ENCODE measurements at places on chromosomes 16 and 17.

DNA sequence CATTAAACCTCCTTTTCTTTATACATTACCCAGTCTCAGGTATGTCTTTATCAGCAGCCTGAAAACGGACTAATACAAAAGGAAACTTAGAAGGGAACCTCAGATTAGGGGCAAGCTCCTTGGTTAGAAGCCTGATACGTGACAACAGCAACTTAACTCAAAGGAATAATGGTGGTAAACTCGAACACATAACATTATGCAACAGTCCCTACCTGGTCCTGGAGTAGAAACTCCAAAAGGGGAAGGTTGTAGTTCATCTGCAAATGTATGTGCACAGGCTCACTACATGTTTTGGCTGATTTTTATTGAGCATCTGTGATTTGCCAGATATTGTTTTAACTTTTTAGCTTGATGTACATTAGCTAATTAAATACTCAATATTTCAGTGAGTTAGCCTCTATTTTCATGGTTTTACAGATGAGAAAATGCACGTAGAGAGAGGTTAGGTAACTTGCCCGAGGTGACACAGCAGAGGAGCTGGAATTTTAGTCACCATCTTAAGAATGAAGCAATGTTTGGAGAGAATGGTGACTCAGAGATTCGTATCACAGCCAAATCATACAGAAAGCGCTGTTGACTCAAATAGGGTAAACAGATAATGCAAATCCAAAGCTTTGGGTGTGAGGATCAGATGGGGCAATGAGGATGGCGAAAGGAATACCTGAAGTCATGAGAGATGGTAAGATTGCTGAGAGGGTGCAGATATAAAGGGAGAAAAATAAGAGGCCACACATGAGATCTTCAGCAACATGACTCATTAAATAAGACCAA lies 194.9 kb upstream of the RBFOX1 start:
- no peak for DNase-seq

DNA sequence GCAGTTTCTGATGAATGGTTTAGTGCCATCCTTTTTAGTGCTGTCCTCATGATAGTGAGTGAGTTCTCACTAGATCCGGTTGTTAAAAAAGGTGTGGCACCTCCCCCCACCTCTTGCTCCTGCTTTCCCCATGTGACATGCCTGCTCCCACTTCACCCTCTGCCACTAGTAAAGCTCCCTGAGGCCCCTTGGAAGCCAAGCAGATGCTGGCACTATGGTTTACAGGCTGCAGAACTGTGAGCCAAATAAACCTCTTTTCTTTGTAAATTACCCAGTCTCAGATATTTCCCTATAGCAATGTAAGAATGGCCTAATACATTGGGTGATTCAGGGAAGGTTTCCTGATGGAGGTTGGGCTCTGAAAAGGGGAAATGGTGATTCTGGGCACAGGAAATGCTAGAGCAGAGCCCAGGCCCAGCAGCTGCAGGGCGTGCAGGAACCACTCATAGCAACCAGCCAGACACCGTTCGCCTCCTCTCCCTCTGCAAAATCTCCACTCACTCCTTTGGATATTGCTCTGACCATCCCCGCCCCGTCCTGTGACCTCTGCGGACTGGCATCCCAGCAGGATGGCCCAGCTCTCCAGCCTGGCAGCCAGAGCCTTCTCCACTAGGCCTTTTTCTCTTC lies 2.6 kb upstream of the ADORA2B start:
- no peak for DNase-seq

GRCh38 chr16:49337814-49338350 lies 35.7 kb upstream of the C16orf78 start:
- no peak for DNase-seq

- DNase-seq, result peak; percentile 94
Measured at GRCh38 chr16:8963821-8964441, at the start of gene USP7. Gene USP7, minus strand, starts transcription at chr16:8963906. Its CDS starts 621 bp downstream, at chr16:8963285.

DNA sequence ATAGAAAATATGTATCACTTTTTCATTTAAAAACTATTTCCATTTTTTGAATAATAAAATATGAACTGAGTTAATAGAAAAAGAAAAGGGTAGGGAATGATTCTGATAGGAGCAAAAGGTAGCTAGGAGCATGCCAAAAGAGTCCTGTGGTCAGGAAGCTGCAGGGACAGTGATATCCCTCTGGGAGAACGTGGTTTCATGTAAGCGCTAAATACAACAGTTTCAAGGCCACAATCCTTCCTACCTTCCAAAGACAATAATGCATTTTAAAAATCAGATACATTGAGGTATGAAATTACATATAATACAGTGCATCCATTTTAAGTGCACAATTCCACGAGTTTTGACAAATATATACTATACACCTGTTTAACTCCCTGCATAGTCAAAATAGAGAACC lies 55.8 kb downstream of the CCDC182 start:
- no peak for DNase-seq

GRCh38 chr16:81238296-81239011 lies at the start of gene BCO1:
Gene BCO1, plus strand, starts transcription at chr16:81238689. Its CDS starts 220 bp downstream, at chr16:81238909.
- DNase-seq, result no peak

DNA sequence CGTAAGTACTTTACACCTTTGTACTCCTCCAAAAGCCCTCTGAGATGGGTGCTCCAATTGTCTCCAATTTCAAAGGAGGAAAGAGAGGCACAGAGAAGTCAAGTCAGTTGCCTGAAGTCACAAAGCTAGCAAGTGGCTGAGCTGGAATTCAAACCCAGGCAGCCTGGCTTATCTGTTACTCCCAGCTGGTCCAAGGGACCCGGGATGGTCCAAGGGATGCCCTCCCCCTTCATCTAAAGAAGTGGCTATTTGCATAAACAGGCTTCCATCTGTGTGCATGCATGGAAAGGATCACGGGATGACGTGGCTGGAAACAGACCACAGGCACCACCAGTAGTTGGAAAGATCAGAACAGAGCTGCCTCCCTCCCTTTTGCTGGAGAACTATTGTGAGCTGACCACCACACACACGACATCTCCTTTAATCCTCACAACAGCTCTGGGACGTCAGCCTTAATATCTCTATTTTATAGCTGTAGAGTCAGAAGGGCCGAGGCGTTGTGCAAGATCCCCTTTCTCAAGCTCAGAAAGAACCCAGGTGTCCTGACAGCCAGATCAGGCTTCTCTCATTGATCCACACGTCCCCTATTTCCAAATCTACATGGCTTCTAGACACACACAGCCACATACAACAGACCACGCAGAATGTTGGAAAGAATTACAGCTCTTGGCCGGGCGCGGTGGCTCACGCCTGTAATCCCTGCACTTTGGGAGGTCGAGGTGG lies 10.9 kb upstream of the COL1A1 start:
- no peak for DNase-seq

GRCh38 chr16:81292936-81293335 lies 21.8 kb upstream of the GAN start:
- no peak for DNase-seq

- no peak for DNase-seq
Measured at GRCh38 chr16:88382491-88383400, at the start of gene ZNF469. Gene ZNF469, plus strand, starts transcription at chr16:88382959. Its CDS starts 44,512 bp downstream, at chr16:88427471.

GRCh38 chr16:9151597-9151996 lies 60.2 kb downstream of the HAPSTR1 start:
- DNase-seq, result no peak

GRCh38 chr16:12405089-12405488 lies 398.6 kb downstream of the CPPED1 start:
- DNase-seq, result no peak

DNA sequence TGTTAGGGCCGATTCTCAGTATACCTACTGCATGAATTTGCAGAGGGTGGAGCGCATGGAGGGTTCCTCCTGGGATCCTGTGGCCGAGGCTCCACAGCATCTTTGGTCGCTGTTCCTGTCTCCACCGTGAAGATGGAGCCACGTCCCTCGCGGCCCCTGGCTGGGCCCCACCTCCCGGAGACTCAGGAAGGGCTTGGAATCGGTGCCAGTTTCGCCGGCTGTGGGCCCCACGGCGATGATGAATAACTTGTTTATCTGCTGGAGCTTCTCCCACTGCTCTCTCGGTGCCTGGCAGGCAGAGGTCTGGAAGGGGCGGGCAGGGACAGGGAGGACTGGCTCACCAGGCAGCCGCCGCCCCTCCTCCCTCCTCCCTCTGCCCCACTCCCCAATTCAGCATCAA lies 8.1 kb downstream of the SLC5A11 start:
- no peak for DNase-seq

GRCh38 chr17:72916991-72917390 lies 175.5 kb downstream of the SLC39A11 start:
- DNase-seq, result no peak

DNA sequence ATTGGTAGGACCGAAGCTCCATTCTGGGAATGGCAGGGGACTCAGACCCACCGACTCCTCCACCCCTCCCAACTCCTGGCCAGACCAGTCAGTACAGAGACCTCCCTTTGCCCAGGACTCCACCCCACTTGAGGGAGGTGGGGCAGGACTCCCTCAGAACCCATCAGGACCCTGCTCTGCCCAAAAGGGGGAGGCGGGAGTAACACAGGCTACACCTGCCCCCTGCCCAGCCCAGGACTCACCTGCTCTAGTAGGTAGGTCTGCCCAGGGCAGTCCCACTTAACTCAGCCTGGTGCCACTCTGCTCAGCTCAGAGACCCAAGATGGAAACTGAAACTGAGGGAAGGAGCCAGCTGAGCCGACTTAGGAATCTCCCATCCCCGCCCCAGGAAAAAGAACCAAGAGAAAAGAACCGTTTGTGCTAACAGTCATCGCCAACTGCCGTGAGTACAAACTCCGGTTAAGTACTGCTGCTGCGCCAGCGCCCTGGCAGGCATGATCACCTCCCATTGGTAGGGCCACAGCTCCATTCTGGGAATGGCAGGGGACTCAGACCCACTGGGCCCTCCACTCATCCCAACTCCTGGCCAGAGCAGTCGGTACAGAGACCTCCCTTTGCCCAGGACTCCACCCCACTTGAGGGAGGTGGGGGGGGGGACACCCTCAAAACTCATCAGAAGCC lies 503 bp downstream of the DHX58 start:
- peak; percentile 23 for DNase-seq

- peak; percentile 80 for DNase-seq
Measured at GRCh38 chr17:50200457-50201275, 765 bp downstream of the COL1A1 start.

GRCh38 chr16:90018297-90018651 lies 982 bp downstream of the DBNDD1 start:
- DNase-seq, result no peak

DNA sequence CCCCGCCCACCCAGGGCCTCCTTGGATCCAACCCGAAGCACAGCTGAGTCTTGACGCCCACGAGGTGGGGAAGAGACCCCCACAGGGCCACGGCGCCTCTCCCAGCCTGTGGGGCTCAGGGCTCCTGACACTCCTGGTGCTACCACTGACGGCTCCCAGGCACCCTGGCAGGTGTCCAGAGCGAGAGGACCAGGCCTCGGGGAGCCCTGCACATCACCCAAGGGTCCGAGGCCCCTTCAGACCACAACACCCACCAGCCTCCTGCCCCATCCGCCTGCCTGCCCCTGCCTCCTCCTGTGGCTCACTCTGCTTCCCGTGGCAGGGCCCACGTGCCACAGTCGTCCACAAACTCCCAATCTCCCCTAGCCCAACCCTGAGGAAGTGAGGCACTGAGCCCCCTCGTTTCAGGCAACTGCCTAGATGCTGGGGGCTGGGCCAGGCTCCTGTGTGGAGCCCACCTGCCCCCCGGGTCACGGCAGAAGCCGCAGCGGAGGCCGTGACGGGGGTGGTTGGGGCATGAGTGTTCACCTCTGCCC lies 28.3 kb upstream of the AATK start:
- DNase-seq, result no peak

GRCh38 chr17:4317610-4318009 lies 48.9 kb downstream of the UBE2G1 start:
- DNase-seq, result no peak

DNA sequence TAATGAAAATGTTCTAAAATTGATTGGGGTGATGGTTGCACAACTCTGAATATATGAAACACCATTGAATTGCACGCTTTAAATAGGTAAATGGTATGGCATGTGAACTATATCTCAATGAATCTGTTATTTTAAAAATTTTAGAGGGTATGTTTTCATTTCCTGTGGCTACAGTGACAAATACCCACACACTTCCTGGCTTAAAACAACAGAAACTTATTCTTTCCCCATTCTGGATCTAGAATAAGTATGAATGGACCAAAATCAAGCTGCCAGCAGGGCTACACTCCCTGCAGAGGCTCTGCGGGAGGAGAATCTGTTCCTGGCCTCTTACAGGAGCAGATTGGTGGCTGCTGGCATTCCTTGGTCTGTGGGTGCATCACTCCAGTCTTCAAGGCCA lies 11.3 kb upstream of the PECAM1 start:
- no peak for DNase-seq

DNA sequence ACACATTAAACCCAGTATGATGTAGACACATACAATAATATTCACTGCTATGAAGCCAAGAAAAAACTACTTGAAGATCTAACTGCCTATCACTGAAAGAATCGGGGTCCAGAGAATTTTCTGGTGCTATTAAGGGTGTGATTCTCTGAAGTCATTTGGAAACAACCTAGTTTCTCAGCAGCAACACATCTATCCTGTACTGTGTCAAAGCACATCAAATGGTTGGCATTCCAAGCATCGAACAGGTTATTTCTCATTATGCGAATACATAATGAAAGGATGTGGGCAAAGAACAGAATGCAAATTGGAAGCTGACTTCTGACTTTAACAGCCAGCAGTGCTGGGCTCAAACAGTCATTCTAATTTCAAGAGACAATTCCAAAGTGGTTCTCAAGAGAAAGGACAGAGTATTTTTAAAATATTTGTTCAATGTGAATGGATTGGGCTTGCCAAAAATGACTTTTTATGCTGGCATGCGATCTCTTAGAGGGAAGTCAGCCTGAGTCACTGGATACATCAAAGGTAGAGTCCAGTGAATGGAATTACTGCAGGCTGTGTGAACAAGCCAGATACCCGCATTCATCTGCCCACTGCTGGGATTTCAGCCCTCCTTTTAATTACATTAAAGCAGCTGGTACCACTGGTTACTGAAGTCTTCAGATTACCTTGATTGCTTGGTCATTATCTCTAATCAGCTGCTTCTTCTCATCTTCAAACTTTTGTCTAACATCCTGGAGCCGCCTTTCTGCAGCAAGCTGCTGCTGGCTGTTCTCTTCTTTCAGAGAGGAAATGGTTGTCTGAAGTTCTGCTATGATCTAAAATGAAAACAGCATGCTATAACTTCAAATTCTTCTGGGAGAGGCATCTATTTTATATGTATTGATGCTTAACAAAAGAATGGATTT lies 181.2 kb upstream of the AXIN2 start:
- no peak for DNase-seq

GRCh38 chr17:51725185-51725584 lies 433.3 kb downstream of the CA10 start:
- no peak for DNase-seq

GRCh38 chr17:47802341-47803022 lies 19.1 kb downstream of the OSBPL7 start:
- DNase-seq, result peak; percentile 65

- peak; percentile 70 for DNase-seq
Measured at GRCh38 chr17:42678951-42679491, 2.2 kb upstream of the PLEKHH3 start.

DNA sequence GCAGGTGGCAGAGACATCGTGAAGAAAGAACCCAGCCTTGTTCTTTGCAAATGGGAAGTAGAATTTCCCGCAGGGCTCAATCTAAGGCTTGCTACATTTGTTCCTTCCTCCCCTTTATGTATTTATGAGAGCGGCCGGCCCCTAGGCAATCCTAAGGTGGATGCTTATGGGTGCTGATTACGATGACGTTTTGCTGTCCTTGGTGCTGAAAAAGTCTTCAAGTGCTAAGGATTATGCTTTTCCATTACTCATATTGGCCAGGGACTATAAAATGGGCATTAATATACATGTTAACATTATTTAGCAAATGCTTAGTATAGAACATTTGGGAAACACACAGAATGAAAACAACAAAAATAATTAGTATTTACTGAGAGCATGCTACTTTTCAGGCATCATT lies 313.3 kb upstream of the XYLT1 start:
- no peak for DNase-seq

Measured in activated CD4-positive, alpha-beta T cell treated with anti-CD3 and anti-CD28 coated beads, Interleukin-2, amount 50 U/mL, for 16 hours (primary cell).